ENCODE measurements at places on chromosomes 1 and 21.

- DNase-seq, result peak; percentile 80
Measured at GRCh38 chr1:151047925-151048644, 534 bp downstream of the C1orf56 start.

DNA sequence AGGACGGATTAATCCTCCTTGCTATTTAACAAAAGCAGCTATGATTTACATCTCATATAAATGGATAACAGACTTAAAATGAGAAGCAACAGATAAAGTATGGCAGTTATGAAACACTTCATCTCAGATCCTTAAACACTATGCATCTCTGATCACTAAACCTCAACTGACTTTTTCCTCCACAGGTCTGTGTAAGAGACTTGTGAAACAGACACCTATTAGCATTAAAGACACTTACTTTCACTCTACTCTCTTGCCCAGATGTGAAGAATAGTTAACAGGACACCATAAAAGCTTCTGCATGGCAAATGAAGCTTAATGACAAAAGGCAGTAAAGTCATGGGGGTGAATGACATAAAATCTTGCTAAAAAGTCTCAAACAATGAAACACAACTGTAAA, 6.2 kb downstream of the LIN9 start:
- no peak for DNase-seq

DNA sequence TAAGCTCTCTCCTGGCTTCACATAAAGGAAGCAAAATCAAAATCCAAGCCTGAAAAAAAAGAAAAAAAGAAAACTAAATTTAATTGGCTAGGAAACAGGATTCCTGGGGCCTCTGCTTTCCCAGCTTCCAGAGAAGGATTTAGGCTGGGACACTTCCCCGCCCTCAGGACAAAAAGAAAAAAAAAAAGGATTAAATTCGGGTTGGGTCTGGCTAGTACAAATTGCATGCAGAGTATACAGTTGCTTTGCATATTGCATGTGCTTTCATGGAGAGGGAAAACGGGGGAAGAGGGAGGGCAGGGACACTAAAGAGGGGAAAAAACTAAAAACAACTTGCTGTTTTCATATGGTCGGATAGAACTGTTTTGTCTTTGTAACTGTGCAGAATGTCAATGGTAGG, 42.7 kb downstream of the OLIG1 start:
- no peak for DNase-seq

GRCh38 chr1:18549906-18550305, 69.2 kb downstream of the KLHDC7A start:
- no peak for DNase-seq

DNA sequence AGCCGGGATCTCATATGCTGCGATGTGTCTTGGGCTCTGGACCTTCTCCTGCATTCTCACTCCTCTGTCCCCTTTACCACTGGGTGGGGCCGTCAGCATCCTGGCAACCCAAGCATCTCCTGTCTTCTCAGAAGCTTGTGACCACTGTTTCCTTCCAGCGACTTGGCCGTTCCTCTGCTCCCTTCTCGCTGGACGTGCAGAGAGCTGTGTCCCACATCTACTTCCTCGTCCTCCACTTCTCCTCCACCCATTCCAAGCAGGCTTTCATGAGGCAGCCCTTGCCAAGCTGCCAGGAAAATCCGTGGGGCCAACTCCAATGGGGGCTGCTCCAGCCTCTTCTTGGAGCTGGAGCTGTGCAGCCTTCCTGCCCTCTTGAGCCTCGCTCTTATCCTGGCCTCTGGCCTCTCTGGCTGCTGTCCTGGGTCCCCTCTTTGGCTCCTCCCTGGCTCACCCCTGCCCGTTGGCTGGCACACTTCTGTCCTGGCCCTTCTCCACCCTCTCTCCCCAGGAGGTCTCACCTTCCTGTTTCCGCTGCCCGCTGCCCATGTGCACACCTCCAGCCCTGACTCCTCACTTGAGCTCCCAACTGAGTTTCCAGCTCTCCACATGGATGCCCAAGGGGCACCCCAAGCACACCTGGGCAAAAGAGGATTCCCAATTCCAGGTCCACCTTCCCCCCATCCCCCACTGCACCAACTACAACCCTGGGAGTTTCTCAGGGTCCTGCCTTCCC, 8.7 kb downstream of the FAM131C start:
- no peak for DNase-seq

DNA sequence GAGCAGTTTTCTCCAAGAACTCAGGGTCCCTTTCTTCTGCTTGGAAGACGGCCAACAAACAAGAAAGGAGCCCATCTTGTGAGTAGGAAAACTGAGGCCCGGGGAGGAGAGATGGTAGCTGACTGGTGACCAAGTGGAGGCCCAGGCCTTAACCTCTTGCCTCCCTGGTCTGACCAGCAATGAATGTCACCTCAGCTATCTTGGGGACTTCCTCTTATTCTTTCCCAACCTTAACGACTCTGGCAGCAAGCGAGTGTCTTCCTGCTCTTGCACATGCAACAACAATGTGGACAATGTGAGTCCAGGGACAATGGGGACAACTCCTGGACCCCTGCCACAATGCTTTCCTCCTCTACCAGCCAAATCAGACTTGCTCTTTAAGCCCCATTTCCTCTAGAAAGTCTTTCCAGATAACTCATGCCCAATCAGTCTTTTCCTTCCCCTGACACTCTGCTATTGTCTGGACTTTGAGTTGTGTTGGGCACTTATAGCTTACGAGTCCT, 12.6 kb downstream of the HSPG2 start:
- no peak for DNase-seq
